ENCODE measurements at places on chromosomes 16 and 17.

DNA sequence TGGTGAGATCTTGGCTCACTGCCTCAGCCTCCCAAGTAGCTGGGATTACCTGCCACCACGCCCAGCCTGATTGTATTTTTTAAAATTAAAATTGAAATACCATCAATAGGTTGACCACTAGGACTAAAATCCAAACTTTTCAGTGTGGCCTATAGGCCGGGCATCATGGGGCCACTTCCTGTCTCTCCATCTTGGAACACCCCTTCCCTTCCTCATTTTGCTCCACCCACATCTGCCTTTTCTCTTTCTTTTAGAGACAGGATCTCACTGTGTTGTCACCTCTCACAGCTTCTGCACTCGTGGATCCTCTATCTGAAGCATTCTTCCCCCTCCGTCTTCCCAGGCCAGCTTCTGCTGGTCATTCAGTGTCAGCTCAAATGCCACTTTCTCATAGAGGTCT lies 57.0 kb downstream of the BMERB1 start:
- DNase-seq: no peak

GRCh38 chr17:40432864-40433528 lies 10.3 kb upstream of the IGFBP4 start:
- DNase-seq: no peak

DNA sequence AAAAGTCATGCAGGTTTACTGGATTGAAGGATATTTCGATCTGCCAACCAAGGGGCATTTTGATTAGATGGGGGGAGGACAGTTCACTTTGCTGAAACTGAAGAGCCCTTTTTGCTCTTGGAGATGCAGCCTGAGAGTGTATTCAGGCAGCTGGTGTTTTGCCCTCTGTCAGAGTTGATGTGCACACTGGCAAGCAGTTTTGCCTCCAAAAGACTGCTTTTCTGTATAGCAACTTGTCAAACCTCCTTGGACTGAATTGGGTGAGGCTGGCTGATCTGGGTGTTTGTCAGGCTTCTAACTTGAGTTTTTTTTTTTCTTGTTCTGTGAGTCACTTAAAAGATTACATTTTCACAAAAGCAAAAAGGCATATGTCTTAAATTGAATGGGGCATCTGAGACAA lies 22.6 kb upstream of the ANKFN1 start:
- no peak for DNase-seq

DNA sequence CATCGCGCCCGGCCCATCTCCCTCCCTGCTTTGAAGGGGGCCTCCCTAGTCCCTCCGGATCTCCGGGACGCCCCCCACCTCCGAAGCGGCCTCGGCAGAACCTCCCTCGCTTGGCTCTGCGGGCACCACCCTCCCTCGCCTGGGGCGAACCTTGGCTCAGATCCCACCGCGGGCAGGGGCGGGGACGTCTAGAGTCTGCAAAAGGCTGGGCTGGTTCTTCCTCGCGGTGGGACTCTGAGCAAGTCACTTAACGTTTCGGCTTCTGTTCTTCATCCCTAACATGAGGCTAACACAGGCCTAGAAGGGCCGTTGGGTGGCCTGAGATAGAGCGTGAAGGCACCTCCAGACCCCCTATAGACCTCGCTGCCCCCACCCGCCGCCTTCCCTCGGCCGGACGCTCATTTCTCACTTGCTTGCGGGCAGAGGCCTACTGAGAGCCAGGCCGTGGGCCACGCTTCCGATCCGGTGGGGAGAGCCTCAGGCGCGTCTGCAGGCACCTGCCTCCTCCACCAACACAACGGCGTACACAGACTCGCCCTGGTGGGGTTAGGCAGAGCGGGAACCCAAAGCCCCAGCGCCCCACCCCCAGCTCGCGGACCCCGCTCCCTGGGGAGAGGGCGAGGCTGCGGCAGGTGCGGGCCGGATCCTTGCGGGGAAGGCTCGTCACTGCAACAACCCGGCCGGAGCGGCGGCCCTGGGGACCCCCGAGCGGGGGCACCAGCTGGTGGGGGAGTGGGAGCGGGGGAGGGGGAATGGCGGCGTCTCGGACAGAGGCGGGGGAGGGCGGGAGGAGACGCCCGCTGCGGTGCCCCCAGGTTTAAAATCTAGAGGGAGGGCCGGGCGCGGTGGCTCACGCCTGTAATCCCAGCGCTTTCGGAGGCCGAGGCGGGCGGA lies 5.4 kb downstream of the MYO1C start:
- DNase-seq: no peak

GRCh38 chr16:13970708-13971422 lies 50.9 kb downstream of the ERCC4 start:
- no peak for DNase-seq

DNA sequence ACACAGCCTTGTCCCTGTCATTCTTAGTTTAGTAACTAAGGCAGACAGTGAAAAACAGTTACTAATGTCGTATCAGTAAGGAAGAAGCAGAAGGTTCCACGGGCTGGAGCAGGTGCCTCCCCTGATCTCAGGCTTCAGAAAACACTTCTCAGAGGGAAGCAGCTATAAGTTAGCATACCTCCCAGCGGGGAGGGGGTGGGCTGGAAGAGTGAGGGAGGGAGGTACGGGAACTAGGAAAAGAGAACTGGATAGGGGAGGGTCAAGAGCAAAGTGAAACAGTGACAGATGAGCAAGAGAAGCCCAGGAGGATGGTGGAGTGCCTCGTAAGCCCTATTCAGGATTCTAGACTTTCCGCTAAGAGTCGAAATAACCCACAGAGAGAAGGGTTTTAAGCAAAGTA lies 186.3 kb upstream of the XYLT1 start:
- no peak for DNase-seq

- DNase-seq: no peak
Observed at GRCh38 chr17:61245706-61246135, 153.9 kb upstream of the TBX2 start.

GRCh38 chr16:11035096-11035495 lies 90.7 kb downstream of the CLEC16A start:
- no peak for DNase-seq

DNA sequence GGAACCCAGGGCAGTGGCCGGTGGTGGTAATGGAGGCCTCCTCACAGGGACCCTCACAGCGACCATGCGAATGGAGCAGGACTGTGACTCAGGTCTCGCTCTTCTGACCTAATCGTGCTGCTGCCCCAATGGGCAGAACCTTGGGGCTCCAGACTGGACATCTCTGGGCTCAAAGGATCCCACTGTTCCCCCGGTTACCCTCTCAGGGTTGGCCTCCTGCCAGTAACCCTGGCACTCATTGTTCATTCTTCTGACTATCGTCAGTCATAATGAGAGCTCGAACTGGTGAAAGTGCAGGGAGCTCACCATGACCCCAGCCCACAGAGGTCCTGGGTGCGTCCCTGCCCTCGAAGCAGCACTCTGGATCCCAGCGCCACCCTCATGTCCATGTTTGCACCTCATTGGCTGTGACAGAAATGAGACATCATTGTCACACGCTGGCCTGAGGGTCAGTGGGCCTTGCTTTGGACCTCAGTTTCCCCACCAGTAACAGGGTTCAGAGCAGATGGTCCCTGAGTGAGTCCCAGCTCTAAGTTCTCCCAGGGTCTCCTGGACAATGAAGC lies 4.0 kb upstream of the NPRL3 start:
- DNase-seq: no peak

DNA sequence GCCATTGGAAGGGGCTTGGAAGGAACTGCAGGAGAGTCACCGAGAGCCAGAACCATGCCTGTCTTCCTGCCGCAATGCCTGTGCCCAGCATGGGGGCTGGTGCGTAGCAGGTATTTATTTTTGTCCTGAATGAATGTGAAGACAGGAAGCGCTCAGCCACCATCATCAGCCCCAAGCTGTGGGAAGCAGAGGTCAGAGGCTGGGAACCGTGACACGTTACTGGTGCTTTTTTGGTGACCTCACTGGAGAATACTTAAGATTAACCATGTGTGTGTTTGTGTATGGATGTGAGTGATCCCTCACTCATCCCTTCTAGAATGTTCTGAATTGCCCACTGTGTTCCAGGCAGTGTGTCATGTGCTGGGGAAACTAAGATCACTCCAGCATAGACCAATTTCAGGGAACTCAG lies 343.8 kb downstream of the SNX29 start:
- DNase-seq: no peak

DNA sequence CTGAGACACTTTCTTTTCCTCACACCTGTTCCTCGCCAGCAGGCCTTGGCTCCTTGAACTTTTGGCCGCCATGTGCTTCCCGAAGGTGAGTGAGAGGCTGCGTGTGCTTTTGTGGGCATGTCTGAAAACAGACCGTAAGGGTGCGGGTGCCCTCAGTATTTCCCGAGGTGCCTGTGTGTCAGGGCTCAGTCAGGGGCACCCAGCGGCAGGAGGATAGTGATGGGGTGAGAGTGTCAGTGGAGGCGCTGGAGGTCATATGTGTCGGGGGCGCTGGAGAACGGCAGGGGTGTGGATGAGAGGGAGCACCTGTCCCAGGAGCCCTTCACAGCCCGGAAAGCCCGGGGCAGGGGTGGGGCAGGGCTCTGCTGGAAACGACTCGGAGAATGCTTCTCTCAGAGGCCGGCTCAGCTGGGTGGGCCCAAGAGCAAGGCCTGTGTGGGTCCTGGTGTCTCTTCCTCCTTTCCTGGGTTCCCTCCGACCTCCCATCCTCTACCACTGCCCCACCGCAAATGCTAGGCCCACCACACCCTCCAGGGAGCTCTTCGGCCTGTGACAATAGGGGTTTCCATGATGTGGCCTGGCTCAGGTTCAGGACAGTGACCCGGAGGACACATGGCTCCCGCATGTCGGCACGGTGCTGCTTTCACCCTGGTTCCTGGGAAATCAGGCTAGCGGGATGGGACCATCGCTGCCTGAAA lies 451 bp downstream of the IL32 start:
- DNase-seq: no peak

GRCh38 chr16:51146256-51146924 lies 4.7 kb downstream of the SALL1 start:
- DNase-seq: no peak

DNA sequence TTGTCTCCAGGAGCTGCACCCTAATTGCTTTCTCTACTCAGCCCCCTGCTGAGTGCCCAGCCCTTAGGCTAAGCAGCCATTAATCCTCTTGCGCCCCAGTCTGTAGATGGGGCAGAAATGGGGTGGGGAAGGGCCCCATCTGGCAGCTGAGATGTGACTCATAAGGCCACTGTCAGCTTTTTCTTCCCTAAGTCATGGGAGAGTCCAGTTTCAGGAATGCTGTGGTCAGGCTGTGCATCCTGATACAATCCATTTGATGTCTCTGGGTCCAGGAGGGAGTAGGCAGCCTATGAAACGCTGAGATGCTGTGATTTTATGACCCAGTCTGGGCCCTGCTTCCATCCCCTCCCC lies 12.3 kb downstream of the PLXDC1 start:
- peak; percentile 70 for DNase-seq

- DNase-seq: no peak
Observed at GRCh38 chr17:35103271-35103670, 16.4 kb downstream of the RAD51D start.

GRCh38 chr17:29326023-29326813 lies 32.3 kb upstream of the NUFIP2 start:
- no peak for DNase-seq

DNA sequence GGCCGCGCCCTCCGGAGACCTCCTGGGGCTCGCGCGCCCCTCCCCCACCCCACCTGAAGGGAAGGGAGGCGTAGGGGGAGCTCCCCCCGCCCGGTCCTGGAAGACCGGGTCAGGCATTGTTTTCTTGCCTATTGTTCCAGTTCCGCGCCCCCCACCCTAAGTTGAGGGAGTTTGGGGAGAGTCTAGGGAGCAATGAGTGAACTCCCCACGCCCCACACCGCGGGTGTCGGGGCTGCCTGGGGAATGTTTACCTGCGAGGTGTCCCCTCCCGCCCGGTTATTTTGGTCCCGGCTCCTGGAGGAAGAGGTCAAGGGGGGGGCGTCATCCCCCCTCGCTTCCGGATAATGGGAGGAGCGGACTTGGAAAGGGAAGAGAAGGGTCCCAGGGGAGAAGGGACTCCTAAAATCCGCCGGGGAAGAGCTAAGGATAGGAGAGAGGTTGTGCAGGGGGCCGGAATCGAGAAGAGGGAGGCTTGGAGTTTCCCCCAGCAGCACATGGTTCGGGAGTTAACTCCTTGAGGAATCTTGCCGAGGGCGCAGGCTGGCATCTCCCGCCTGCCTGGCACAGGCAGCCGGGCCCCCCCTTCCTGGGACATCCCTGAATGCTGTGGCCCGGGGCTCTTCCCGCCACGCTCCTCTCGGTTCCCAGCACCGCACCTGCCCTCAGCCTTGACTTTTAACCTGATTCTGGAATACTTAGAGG lies 881 bp downstream of the MLLT6 start:
- no peak for DNase-seq

- DNase-seq: no peak
Observed at GRCh38 chr16:12661656-12662172, 142.0 kb downstream of the CPPED1 start.

DNA sequence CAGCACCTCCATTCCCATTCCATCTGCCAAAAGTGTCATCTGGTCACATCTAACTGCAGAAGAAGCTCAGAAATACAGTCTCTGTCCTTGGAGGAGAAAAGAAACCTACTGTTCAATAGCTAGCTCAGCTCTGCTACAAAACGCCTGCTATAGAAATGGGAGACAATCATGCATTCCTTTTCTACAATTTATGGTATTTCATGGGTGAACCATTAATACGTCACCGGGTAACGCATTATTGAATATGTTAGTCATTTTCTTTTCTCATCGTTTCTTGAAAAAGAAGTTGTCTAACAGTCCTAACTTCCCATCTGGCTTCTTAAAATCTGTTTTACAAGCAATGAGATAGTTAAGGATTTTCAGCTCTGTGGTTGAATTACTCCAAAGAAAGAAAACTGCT lies 496.7 kb upstream of the RBFOX1 start:
- no peak for DNase-seq

- no peak for DNase-seq
Observed at GRCh38 chr17:82593590-82594087, 54.6 kb downstream of the WDR45B start.

DNA sequence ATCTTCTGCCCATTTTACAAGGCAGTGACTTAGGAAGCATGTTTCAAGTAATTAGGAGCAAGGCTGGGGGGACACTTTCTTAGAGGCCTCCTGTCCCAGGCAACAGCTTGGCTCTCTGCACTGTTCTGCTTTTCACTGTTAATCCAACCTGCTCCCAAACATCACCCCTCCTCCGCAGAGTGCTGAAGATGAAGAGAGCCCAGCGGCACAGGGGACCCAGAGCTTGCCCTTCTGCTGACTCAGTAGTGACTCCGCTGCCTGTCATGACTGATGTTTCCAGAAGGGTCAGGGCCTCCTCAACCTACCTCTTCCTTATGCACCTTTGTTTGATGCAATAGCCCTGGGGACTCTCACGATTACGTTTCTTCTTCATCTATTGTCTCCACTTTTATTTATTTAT lies 38.9 kb upstream of the NDRG4 start:
- DNase-seq: no peak

- peak; percentile 56 for DNase-seq
Observed at GRCh38 chr17:6797718-6798351, 21.8 kb downstream of the FBXO39 start.

- no peak for DNase-seq
Observed at GRCh38 chr16:15765880-15766279, 90.9 kb downstream of the MYH11 start.

Measured in AG09309 (cell line).